ENCODE measurements at places on chromosomes 1 and 21.

GRCh38 chr21:46322351-46323226, 1.1 kb downstream of the C21orf58 start:
- DNase-seq: no peak

DNA sequence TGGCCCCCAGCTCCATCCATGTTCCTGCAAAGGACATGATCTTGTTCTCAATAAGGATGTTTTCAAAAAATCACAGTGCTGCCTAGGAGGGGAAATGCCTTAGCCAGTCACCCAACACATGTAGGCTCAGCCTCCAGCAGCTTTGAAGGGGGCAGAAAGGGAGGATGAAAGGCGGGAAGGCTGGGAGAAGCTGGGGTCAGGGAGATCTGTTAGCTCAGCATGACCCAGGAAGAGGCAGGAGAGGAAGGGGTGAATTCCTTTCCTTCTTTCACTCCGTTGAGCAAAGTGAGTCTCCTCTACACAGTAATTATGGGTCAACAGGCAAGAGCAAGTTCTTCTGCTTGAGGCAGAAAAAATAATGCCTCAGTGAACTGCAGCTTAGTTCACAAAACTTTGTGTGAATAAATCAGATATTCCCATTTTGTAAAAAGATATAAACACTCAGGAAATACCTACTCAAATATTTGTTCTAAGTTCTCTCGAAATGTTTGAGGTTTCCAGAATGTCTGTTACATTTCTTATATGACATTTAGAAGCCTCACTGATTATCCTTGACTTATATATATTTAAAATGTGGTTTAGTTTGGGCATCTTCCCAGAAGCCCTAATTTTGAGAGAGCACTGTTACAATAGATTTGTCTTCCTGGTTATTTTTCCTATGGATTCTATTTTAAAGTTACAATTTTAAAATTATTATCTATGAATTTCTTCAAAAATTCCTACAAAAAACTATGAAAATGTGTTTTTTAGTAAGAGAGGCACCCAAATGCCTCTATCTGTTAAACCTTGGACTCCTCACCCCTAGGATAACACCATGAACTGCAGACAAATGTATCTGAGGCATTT, 116.8 kb downstream of the KCNJ6 start:
- no peak for DNase-seq

GRCh38 chr1:175579956-175580750, 163.2 kb downstream of the TNR start:
- no peak for DNase-seq

DNA sequence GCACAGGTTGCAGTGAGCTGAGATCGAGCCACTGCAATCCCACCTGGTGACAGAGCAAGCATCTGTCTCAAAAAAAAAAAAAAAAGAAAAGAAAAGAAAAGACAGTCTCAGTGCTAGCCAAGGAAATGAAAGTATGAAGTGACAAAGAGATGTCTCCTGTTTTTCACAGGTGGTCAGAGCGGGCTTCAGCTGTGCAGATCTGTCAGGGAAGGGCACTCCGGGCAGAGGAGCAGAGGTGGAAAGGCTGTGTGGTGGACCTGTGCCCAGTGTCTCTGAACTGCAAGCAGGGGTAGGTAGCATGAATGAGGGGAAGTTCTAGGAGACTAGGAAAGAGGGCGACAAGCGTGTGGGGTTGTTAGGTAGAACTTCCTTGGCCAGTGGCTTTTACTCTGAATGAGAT, 67.5 kb downstream of the CD247 start:
- DNase-seq: no peak

GRCh38 chr1:174797398-174797797, 202.3 kb upstream of the CACYBP start:
- no peak for DNase-seq

DNA sequence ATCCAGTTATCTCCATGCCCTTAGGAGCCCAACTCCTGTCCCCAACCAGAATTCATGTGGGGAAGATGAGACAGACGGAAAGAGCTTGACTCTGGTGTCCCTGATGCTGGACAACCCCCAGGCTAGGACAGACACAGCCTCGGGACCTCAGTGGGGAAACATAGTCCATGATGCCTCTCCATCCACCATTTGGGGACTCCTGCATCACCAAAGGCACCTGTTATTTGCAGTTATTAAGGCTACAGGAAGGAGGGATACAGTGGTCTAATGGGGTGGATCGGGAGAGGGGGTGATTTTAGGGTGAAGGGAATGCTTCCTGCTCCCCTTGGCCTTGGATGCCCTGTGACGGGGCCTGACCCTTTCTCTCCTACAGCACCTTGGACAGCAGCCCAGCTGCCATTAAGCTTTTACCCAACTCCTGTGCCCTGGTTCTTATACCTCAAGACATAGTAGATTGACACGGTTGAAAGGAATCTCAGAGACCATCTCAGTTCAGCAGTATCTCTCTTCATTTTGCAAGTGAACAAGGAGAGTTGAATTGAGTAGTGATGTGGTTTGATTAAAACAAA, 111.6 kb downstream of the MATN1 start:
- no peak for DNase-seq

DNA sequence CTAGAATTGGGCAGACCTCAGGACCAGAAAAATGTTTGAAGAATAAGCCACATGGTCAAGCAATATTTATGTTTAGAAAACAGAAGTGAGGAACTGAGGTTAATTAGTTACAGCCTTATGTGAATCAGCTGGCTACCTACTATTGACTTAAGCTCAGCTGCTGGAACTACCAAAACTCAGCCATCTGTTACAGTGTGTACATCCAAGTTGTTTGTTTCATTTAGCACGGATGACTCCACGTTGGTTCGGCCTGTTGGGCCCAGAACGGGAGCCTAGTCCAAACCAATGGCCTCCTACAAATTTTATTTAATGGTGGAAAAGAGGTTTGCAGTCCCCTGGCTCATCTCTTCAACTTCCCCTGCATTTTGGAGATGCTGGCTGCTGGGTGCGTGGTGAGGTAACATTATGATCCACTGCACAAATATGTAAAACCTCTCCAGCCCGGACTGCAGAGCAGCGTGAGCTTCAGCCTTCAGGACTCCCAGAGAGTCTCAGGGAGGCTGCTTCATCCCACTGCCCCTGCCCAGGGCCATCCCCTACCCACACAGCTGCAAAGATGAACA, 143.4 kb downstream of the ZZZ3 start:
- DNase-seq: no peak

DNA sequence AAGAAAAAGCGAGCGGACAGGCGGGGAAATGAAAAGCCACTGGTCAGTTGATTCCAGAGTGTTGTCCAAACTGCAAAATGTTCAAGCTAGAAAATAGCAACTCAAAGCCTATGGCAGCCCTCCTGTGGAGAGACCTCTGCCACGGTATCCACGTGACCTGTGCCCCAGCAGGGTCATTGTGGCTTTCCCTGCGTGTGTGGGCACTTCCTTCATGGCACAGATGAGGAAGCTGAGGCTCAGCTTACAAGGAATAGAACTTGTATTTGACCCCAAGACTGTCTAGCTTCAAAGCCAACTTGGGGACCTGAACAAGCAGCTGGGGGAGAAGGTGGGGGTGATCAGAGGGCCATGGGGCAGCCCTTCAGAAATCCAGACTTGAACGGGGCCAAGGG, 15.6 kb upstream of the PLEKHG5 start:
- DNase-seq: no peak

- no peak for DNase-seq
These were observed 16.9 kb downstream of the IRF2BP2 start for GRCh38 chr1:234593109-234593508.

GRCh38 chr1:22388671-22389450, 62.8 kb upstream of the ZBTB40 start:
- no peak for DNase-seq

GRCh38 chr1:7424352-7424890, 346.7 kb upstream of the VAMP3 start:
- DNase-seq: no peak

GRCh38 chr1:178933105-178933561, 62.3 kb upstream of the ANGPTL1 start:
- DNase-seq: no peak

DNA sequence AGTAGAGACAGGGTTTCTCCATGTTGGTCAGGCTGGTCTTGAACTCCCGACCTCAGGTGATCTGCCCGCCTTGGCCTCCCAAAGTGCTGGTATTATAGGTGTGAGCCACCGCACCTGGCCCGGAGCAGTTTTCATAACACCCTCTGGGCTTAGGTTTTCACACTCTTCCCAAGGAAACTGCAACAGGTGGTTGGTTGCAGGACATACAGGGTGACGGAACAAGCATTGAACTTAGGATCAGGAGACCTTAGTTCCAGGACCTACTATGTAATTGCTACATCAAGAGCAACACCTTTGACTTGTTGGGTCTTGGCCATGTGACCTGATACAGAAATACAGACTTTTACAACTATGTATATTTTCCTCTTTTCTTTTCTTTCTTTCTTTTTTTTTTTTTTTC, 37.9 kb downstream of the MFSD2A start:
- DNase-seq: no peak

- DNase-seq: no peak
These were observed 33.5 kb upstream of the RGS4 start for GRCh38 chr1:163035446-163036249.

DNA sequence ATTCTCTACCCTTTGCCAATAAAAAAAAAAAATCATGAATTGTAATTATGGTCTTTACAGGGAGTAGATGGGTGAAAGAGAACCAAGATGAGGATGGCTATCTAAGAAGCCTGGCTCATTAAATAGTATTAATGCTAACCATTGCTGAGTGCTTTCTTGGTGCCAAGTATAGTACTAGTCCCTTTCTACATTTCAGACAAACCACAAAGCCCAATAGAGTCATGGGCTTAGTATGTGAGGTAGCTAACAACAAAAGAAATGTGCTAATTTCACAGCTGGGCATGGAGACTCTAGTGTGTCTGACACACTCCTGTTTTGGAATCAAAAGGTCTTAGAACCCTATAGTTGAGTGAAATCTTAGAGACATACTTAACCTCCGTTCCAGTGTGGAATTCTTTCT, 84.5 kb upstream of the ESRRG start:
- no peak for DNase-seq

DNA sequence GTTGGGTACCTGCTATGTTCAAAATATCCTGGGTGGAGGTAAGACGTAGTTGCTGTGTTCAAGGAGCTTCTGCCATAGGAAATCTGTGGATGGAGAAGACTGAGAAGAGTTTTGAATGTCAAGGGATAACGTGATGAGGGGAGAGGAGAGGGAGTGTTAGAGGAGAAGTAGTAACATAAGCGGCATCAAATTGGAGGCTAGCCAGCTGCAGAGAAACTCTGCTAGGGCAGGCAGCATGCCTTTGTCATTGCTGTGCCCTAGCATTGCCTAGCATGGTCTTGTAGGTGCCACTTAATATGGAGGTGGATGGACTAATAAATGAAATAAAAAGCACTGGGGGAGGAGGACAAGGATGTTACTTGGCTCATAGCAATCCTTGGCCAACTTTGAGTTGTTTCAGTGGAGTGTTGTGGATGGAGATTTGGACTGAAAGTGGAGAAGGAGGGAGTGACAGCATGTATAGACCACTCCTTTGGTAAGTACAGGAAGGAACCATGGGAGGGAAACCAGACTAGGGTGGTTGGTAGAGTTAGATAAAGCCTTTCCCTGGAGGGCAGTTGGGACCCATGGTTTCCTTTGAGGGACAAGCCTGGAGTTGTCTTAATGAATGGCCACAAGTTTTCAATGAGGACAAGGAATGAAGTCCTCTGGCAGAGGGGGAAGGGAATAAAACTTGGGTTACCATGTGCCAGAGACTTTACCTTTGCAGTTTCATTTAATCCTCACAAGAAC, 6.3 kb downstream of the VANGL1 start:
- no peak for DNase-seq

DNA sequence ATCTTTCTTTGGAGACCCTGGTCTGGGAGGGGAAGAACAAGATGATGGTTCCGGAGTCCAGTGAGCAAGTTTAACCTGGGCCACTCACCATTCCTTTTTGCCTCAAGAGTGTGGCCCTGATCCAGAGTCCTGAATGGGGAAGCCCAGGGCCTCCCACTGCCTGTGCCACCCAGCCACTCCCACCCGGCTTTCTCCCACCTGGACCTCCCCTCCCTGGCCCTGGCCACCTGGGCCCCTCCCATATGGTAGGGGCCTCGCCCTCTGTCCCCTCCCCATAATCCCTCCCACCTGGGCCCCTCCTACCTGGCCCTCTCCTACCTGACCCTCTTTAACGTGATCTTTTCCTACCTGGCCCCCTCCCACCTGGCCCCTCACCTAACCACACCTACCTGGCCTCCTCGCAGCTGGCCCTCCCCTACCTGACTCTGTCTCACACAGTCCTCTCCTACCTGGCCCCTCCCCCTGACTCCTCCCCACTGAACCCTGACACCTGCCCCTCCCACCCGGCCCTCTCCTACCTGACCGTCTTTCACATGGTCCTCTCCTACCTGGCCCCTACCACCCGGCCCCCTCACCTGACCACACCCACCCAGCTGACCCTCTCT, 220.7 kb upstream of the VAMP3 start:
- DNase-seq: no peak

DNA sequence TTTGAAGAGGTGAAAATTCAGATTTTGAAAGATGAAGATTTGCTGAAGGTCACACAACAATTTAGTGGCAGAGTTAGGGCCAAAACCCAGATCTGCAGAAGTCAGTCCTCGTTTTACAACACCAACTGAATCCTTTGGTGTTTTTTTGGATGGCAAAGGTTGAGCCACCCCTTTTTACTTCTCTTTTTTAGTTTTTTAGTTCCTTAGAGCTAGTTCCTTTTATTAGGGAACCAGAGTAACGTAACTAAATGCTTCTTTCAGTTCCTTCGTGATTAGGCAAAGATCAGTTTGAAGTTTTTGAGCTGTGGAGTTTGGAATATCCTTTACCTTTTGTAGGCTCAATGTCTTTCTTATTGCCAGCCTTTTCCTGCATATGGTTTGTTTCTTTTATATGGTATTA, 67.9 kb upstream of the ARID1A start:
- no peak for DNase-seq

DNA sequence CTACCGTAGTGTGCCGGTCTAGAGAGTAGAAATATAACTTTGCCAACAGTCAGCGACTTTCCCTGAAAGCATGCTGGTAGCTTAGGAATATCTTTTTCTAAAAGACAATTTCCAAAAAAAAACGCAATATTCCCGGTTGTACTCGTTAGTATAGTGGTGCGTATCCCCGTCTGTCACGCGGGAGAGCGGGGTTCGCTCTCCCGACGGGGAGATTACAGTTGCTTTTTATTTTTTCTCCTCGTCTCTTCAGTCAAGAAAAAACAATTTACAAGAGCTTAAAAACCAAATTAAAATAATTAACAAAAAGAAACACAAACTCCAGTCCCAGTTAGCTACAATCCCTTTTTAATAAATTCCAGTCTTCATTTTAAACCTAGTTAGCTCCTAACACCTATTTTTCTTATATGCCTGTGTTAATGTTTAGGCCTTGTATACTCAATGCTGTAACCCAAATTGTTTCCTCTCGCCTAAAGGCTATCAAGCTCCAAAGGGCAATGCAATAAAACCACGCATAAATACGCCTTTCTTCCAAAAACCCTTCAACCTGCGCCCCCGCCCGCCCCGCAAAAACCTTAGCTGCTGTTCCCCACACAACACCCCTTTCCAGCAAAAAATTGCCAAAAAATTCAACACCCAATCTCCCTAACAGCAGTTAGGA, 7.8 kb downstream of the HSPA6 start:
- no peak for DNase-seq

Data from stimulated activated CD8-positive, alpha-beta memory T cell treated with anti-CD3 and anti-CD28 coated beads, Interleukin-7, amount 100 ng/mL, for 1 hour (primary cell).